Activated CD4-positive, alpha-beta T cell treated with anti-CD3 and anti-CD28 coated beads, Interleukin-2, amount 50 U/mL, for 4 hours (primary cell): ENCODE measurements at places on chromosomes 1 and 21.

- no peak for DNase-seq
These were observed 35.3 kb downstream of the DDR2 start for GRCh38 chr1:162667381-162668080.

DNA sequence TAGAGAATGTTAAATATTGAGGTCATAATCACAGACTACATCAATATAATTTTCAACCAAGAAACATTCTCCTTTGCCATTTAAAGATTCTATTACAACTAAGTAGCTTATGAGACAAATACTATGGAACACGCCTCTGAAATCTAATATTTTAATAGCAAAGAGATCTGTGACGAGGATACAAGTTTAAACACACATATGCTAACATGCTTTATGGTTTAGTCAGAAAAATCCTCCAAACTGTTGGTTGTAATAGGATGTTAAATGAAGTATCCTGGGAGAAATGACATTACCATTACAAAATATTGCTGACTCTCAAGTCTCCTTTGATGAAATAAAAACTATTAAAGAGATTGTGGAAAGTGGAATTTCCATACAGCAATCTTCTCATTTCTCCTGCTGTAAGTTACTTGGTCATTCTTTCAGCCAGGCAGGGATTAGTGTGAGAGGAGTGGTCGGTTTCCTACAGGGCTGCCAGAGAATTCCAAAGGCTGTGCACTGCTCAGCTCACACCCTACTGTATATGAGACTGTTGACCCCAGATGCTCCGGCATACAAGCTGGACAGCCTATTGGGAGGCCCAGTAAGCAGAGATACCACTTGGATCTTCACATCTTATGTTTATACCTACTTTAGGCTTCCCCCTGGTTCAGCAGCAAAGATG is 26.6 kb downstream of the SCYL3 start:
- no peak for DNase-seq

GRCh38 chr1:199682081-199682480 is 345.4 kb upstream of the NR5A2 start:
- no peak for DNase-seq

GRCh38 chr1:67166196-67166595 is at the start of gene IL23R:
Gene IL23R (plus strand): TSS chr1:67166454. CDS start chr1:67168121, 1,667 bp downstream.
- DNase-seq: no peak

GRCh38 chr1:64246294-64246917 is 43.0 kb downstream of the UBE2U start:
- DNase-seq: no peak

DNA sequence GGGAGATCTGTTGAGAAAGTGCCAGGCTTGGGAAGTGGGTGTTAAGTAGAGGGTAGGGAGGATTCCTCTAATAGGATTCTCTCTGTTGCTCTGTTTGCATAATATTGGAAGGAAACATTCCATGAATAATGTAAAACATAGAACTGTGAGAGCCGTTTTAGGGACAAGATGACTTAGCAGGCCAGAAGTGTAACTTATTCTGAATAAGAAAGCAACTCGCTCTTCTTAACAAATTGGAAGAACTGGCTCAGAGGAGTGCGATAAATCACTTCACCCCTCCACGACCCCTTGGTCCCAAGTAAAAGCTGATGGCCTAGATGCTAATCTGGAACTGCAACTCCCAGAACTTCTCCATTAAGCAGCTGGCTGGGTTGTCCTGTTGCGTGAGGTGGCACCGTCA is 19.1 kb downstream of the SIM2 start:
- no peak for DNase-seq

GRCh38 chr1:212699625-212700222 is at the start of gene BATF3:
Gene BATF3 (minus strand): TSS chr1:212699840. CDS start chr1:212699762, 78 bp downstream.
- peak; percentile 68 for DNase-seq

DNA sequence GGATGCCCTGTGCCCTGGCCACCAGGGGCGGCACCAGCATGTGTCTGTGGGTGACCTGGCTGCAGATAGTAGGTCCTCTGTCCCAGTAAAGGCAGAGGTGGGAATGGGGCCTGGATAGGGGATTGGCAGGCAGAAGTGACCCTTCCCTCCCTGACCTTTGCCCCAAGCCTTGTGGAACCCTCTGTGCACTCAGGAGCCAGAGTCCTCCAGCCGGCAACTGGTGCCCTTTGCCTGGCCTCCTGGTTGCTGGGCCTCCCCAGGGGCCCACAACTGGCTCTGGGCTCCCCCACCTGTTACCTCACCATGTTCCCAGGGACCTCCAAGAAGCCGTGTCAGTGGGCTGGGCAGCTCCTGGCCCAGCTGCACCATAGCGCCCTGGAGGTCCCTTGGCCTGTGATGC is 10.0 kb downstream of the PLCH2 start:
- no peak for DNase-seq

GRCh38 chr21:35520302-35520701 is 471.2 kb upstream of the RUNX1 start:
- DNase-seq: no peak

- no peak for DNase-seq
These were observed 126.0 kb downstream of the KIAA0319L start for GRCh38 chr1:35431173-35431599.

GRCh38 chr1:243459059-243459458 is 203.2 kb downstream of the SDCCAG8 start:
- DNase-seq: no peak

DNA sequence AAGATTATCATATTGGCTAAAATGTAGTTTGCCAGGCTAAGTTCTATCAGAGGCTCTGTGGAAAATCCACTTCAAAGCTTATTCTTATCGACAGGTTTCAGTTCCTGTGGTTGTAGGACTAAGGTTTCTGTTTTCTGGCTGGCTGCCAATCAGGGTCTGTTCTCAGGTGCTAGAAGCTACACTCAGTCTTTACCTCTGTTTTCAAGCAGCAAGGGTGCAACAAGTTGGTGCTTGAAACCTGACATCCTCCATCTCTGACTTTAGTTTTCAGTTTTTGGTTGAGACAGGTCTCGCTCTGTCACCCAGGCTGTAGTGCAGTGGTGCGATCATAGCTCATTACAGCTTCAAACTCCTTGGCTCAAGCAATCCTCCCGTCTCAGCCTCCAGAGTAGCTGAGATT is 15.3 kb upstream of the TMCO2 start:
- peak; percentile 30 for DNase-seq

DNA sequence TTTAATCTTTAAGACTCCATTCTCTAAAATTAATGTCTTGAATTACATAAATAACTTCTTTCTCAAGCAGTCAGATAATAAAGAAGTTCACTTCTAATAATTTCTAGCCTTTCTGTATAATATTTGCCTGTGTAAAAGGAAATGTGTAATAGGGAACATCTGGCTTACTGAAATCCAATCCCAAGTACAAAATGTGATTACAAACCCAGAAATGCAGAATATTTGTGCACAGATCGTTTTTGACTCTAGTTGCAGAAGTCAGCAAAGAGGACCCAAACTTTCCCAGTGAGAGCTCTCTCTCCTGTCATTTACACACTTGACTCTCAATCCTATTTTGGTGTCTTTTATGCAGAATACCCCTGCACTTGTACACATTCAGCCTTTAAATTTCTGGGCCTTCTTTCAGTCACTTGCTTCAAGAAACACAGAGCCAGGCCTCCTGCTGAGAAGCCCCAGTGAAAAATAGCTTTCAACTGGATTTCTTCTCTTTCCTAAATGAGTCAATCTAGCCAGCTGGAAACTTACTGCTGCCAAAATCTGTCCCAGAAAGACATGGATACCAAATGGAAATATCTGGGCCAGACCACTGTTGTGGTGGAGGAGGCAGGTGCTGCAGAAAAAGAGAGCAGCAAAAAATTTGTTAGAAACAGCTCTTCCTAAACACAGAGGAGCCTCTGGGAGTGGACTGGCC is 68.5 kb upstream of the ADAM30 start:
- no peak for DNase-seq

GRCh38 chr21:45451091-45451740 is 46.3 kb downstream of the COL18A1 start:
- no peak for DNase-seq

DNA sequence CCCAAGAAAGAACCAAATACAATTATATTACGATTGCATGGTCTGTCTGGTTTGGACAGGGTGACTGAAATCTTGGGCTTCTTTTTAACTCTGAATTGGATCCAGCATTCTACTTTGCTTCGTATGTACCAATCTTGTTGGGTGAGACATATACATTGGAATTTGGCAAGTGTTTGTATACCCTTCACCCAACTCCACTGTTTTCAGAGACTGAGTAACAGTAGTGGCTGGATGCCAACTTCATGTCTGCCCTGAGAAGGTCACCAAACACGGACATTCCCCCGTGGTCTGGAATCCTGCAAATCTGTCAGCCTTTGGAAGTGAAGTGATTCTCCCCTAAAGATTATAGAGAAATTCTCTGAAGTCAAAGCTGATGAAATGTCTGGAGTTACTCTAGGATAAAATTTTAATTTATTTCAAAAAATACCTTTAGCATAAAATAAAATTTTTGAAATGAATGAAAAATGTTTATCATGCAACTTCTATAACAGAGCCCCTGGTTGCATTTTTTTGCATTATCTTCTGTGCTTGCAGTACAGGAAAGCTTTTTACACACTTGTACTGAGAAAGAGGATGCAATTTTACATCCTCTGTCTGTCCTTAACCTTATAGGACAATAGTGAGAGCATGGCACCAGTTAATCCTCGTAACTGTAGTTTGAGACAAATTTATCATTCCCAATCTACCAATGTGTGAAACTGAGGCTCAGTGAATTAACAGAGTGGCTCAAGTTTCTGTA is 201.8 kb downstream of the DISC1 start:
- no peak for DNase-seq

- DNase-seq: no peak
These were observed 51.8 kb downstream of the ANGPTL1 start for GRCh38 chr1:178819123-178819522.

GRCh38 chr1:40079774-40080400 is 17.2 kb downstream of the PPT1 start:
- DNase-seq: no peak

- DNase-seq: no peak
These were observed 11.3 kb upstream of the RPL5 start for GRCh38 chr1:92820551-92820950.

DNA sequence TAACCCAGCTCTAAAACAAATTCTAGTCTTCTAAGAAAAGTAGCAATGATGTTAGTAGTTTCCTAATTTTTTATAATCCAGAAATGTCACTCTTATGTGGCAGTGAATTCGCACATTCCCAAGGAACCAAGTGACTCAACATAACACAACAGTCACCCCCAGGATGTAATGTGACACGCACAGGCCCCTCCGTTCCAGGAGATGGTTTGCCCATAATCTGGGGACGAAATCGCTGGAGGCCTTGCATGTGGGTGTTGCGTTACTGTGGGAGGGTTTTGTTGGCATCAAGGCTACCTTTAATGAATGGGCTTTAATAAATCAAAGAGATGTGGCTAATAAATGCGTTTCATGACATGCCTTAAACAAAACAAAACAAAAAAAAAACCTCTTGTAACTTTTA is 50.9 kb downstream of the EVA1C start:
- DNase-seq: no peak

DNA sequence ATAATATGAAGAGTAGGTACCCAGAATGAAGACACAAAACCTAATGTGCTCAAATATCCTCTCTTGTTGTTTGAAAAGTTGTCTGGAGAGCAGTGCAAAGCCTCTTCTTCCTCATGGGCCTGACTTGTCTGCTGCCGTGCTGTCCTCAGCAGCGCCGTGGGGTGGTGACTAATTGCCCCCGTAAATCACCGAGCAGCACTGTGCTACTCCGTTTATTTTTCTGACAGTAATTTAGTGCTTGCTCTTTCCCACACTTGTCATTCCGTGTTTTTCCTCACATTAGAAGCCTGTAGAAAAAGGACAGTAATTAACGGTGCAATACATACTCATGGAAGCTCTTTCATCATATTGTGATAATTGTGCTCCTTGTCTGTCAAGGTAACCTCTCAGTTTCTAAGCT is 114.8 kb upstream of the BARHL2 start:
- DNase-seq: no peak

GRCh38 chr1:174000371-174000770 is 21.8 kb downstream of the RC3H1 start:
- DNase-seq: no peak

DNA sequence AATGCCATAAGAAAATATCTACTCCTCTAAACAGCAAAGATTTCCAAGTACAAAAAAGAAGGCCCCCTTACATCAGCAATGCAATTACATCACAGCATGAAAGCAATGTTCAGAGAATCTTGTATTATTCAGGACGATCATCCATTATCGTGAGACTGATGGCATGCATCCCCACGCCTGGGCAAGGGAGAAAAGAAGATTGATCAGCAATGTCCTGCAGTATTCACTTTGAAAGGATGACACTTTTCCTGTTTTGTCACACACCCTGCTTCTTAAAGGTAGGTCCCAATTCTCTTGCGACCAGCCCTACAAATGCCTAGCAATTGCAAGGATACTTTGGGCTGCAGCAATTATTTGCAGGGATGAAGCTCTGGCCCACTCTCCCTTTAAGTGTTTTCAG is 108.7 kb downstream of the TOMM20 start:
- no peak for DNase-seq

DNA sequence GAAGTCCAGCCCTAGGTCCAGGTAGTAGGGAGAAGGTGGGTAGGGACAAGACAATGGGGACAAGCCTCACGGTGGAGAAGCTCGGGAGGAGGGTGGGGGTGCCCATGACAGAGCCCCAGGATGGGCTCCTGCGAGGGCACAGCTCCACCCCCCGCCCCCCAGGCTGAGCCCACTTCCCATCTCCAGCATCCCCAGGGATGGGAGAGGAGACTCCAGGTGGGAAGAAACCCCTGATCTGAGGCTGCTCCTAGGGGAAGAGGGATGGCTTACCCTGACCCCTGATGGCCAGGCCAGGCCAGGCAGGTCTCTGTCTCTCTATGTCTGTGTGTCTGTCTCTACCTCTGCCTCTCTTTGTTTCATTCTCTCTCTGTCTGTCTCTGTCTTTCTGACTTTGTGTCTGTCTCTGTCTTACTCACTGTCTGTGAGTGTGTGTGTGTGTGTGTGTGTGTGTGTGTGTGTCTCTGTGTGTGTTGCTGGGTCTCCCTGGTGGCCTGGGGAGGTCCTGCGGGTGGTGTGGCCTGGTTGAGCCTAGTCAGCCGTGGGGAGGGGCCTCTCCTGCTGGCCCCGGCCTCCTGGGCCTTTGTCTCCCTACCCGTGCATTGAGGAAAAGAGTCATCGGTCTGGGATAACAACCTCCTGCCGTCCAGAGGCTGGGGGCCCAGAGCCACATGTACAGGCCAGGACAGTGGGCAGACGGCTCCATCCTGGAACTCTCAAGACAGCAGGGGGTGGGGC is 45.7 kb downstream of the WNT9A start:
- DNase-seq: no peak

GRCh38 chr1:216045400-216045799 is 377.8 kb downstream of the USH2A start:
- no peak for DNase-seq

GRCh38 chr1:23889074-23889473 is 21.0 kb upstream of the FUCA1 start:
- no peak for DNase-seq

GRCh38 chr1:44300852-44301251 is 54.2 kb downstream of the ERI3 start:
- DNase-seq: no peak

DNA sequence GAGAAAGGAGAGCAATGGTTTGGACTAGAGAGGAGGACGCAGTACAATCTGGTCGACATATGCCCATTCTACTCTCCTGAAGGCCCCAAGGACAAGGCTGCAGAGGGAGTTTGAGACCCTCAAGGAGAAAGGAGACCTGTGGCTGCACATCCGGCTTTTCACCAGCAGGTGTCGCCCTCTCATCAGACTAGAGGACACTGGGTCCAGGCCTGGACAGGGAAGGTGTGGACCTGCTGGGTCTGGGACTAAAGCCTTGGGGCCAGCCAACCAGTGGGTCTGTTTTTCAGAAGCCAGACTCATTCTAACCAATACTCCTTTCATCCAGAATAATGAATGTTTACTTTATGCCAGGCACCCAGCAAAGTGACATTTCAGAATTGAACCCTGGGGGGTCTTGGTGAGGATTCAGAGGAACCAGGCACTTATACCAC is 5.0 kb downstream of the SRARP start:
- peak; percentile 70 for DNase-seq
